ENCODE measurements at places on chromosomes 2 and 18. TPM values are rescaled to one million over a fixed set of nuclear protein-coding genes. Genes with fewer than 3 reads are reported as not detected.

Gene C2orf78
- total RNA-seq = not detected

GRCh38 chr2:160140471-160140870 is 59.6 kb downstream of the ITGB6 start:
- DNase-seq = no peak

DNA sequence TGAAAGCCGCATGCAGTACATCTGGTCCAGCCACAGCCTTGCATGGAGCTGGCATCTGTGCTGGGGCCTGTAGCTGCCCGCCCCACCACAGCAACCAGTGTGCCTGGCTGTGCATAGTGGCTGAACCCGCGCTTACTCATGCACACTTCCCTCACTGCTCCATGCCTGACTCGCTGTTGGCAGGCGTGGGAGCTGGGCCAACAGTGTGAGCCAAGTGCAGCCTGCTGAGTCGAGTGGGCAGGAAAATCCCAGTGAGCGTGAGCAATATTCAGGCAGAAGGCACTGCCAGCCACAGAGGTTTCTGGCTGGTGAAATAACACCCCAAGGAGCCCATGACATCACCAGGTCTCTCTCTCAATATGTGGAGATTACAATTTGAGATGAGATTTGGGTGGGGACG is 1674.1 kb upstream of the TMEFF2 start:
- peak; percentile 58 for DNase-seq

GRCh38 chr18:13377496-13377895 is 158.9 kb downstream of the LDLRAD4 start:
- DNase-seq = peak; percentile 49

Data from Daoy (cell line).